Mucosa of gallbladder (tissue), 1 donor: ENCODE measurements at places on chromosomes 3 and 15.

DNA sequence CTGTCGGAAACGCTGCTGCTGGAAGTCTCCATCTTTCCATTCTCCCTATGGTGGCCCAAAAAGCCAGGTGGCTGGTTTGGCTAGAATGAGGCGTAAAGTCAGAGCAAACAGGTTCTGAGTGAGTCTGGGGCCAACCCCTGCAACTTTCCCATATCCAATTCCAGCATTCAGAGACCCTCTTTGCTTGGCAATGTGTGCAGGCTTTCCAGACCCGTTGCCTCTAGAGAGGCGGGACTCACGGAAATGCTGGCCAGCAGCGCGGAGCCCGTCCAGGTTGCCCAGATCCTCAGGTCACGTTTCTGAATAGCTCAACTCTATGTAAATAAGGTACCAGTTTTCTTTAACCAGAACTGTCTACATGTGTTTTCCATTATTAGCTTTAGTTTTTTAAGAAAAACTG, 68.0 kb downstream of the VGLL4 start:
- DNase-seq = no peak

DNA sequence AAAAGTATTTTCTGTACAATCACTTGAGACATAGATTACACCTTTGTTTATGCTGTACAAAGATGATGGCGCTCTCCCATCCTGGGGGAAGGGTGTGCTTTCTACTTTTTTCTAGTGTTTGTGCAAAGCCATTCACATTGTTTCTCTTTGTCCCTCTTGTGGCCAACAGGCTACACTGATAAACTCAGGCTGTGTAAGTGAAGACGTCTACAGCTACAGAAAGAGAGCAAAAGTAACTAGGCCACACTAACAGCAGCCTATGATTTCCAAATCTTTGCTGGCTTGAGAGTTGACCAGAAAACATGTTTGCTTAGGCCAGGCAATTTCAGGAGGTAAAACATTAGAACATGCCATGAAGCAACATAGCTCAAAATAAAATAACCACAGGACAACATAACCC, 75.1 kb downstream of the FOXB1 start:
- DNase-seq = no peak

DNA sequence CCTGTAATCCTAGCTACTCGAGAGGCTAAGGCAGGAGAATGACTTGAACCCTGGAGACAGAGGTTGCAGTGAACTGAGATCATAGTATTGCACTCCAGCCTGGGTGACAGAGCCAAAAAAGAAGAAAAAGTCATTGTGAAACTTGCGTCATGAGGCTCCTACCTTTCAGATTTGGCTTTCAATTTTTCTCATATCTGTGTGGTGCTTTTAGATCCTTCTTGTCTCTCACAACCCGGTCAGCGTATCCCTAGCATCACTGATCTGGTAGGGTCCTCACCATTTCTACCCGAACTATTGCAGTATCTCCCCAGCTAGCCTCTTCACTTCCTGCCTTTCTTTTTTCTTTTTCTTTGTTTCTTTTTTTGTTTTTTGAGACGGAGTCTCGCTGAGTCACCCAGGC, 21.6 kb upstream of the GCNT3 start:
- DNase-seq = no peak

- no peak for DNase-seq
These were observed 85.4 kb downstream of the ZNF385D start for GRCh38 chr3:21665444-21666100.

DNA sequence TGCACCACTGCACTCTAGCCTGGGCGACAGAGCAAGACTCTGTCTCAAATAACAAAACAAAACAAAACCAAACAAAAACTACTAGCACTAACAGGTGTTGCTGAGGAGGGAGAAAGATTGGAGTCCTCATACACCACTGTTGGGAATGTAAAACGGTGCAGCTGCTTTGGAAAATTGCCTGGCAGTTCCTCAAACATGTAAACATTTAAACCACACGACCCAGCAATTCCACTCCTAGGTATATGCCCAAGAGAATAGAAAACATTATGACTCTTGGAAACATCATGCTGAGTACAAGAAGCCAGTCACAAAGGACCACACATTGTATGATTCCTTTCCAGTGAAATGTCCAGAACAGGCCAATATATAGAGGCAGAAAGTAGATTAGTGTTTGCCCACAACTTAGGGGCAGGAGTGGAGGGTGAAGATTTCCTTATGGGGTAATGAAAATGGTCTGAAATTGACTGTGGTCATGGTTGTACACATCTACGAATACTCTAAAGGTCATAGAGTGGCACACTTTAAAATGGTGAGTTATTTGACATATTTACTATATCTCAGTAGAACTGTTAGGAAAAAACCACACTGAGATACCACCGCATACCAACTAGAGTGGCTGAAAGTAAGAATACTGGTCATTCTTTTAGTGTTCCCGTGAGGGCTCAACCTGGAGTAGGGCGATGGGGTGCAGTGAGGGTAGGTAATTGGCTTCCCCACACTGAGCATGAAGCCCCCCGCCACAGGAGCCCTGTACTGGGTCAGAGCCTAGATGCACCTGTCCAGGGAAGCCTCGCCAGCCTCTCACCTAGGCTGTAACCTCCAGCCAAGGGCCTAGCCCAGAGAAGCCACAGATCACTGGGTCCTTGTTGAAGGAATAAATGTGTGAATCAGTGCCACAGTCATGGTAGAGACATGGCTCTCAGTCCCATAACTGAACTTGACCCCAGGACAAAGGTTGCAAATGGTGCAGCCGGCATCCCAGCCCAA, 131.1 kb downstream of the NUP210 start:
- no peak for DNase-seq

- DNase-seq = no peak
These were observed 3.7 kb downstream of the SETMAR start for GRCh38 chr3:4306860-4307259.

- DNase-seq = no peak
These were observed 382.9 kb downstream of the OTOL1 start for GRCh38 chr3:161879470-161879869.

GRCh38 chr3:128336337-128337156, 130.1 kb downstream of the DNAJB8 start:
- no peak for DNase-seq

GRCh38 chr3:19229086-19229485, 80.8 kb downstream of the KCNH8 start:
- DNase-seq = no peak

GRCh38 chr15:91320101-91320500, 220.0 kb downstream of the SV2B start:
- no peak for DNase-seq

- DNase-seq = no peak
These were observed 877 bp downstream of the NIT2 start for GRCh38 chr3:100335434-100335833.

DNA sequence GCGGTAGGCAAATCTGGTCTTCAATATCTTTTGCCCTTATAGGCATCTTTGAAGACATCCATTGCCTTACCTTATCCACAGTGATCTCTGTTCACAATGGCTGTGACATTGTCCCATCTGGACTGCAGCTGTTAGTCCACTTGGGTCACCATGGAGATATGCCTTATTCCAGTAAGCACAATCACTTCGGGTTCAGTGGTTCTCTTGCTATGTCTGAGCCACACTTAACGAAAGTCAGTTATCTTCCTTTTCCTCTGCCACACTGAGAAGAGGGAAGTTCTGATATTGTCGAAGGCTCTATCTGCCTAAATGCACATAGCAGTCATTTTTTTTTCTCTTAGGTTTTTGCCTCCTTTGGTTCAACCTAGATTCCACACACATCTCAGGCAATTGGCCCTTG, 119.0 kb upstream of the SATB1 start:
- no peak for DNase-seq

DNA sequence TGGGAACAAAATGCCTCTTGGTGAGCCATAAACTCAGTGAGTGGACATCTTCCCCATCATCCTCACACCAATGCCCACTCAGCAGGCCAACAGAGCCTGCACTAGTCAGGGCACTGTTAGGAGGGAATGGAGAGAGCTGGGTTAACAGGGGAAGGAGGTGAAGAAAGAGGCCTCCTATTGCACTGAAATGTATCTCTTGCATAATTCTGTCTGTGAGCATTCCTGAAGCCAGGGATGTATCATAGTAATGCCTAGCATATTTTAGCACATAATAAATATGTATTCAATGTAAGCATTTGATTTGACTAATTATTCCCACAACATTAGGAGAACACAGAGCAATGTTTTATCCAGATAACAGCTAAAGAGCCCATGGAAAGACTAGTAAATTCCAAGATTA, 81.2 kb downstream of the ANO10 start:
- no peak for DNase-seq

- DNase-seq = no peak
These were observed 14.9 kb downstream of the PLA2G4D start for GRCh38 chr15:42079401-42079908.

DNA sequence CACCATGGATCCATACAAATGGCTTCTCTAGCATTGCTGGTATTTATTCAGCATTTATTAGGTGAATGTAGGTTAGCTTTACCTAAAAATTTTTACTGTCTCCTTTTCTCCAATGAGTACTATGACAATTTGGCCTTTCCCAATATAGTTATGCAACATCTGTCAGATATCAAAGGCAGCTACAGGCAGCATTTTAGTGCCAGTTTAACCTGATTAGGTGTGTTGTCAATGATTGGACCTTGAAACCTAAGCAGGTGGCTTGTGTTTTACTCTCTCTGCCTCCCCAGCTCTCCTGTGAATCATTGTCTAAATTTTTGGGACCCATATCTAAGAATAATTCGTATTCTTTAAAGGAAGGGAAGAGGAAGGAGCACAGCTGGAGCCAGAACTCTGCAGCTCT, 228.9 kb downstream of the KBTBD8 start:
- no peak for DNase-seq

- DNase-seq = no peak
These were observed 664 bp upstream of the PIK3CA start for GRCh38 chr3:179147514-179147872.

DNA sequence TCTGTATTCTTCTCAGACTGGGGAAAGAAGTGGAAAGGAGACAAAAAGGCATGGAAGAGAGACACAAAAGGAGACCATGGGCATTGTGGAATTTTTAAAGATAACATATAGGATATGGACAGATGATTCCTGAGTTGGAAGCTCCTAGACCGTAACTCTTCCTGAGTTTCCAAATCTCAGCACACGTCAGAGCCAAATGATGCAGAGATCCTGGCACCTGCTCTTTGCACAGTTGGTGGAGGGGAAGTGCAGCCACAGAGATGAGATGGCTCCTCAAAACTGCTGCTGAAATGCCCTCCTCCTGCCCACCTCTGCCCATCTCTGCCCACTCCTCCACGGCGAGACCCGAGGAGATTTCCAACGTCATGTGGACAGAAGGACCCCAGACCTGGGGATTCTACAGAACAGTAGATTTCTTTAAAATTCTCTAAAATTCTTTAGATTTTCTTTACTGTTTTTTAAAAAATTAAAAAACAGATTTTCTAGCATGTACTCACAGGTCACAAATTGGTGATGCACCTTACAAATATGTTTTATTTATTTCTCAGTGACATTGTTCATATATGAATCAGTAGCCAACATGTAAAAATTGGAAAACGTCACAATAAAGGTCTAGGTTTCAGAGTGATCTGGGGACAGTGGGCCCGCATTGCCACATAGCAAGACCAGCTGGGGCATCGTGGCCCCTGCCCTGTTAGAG, 8.1 kb downstream of the CPN2 start:
- no peak for DNase-seq

DNA sequence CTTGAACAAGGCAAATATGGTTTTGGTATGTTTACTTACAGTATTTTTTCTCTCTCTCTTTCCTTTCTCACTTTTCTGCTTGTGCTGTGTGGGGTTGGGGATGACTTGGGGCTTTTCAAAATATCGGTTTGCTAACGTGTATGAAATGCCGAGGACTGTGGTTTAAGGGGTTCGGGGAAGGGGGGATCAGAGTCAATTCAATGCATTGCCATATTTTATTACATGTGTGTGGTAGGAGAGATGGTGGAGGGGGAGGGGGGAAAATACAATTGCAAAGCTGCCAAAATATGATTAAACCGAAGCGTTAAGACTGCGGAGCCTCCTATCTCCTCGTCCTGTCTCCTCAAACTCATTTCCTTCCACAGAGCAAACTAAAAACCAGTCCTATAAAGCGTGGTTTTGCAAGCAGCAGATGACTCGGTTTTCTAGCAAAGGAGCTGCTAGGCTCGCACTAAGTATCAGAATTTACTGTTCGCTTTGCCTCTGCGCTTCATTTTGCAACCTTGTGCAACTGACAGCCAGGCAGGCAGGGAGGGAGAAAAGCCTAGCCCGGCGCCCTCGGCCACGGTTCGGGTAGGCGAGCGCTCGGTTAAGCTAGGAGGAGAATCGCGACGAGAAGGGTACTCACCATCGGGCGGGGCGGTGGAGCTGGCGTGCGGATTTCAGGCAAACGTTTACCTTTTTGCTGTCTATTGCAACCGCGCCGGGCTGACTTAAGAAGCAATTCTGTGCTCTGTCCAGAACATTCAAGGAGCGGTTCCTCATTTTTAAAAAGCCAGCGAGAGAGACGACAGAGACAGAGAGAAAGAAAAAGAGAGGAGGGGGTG, 4.0 kb upstream of the NR2F2 start:
- DNase-seq = no peak

DNA sequence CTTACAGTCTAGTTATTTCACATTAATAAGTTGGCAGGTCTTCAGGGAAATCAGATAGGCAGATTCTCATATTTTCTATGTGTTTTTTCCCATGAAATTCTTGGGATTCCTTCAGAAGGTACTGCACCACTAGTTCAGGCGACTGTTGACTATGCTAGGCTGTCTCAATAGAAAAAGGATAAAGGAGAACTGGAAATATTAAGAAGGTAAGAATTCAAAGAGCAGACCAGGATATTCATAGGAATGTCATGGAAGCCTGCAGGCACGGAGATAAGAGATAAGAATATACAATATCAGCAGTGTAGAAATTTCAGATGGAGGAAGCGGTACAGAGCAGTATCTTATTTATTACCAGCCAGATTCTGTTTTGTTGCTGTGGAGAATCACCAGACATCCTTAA, 432.1 kb upstream of the MDFIC2 start:
- DNase-seq = no peak

- DNase-seq = no peak
These were observed 42.3 kb downstream of the DNASE1L3 start for GRCh38 chr3:58168498-58168897.

DNA sequence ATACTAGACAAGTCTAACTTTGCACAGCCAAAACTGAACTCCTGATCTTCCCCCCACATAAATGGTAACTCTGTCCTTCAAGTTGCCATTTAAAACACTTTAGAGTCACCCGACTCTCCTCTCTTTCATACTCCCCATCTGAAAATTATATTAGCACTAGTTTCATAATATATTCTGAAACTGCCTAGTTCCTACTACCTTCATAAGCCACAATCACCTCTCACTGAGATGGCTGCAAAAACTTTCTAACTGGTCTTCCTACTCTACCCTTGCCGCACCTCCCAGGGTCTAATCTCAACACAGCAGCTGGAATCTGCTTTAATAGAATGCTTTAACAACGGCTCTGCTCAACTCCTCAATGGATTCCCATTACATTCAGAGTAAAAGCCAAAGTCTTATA, 55.0 kb downstream of the GLB1 start:
- DNase-seq = no peak
